ENCODE measurements at places on chromosomes 4 and X.

GRCh38 chr4:77920371-77920770, 57.7 kb downstream of the MRPL1 start:
- no peak for DNase-seq

DNA sequence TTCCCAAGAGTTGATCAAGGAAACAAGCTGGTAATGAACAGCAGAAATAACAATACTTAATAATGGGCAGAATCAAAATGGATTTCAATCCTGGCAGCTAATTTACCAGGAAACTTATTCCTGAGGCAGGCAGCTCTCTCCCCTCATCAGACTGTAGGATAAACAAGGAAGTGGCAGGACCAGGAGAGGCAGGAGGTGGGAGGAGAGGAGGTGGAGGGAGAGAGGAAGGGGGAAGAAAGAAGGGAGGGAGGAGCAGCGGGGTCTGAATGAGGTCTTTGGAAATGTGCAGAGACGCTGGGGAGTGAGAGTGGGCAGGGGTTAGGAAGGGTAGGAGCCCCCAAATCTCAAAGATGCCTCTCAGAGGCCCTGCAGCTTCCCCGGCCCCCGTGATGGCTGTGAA, 231.5 kb downstream of the BCOR start:
- no peak for DNase-seq

GRCh38 chr4:13876940-13877339, 249.4 kb upstream of the BOD1L1 start:
- no peak for DNase-seq

DNA sequence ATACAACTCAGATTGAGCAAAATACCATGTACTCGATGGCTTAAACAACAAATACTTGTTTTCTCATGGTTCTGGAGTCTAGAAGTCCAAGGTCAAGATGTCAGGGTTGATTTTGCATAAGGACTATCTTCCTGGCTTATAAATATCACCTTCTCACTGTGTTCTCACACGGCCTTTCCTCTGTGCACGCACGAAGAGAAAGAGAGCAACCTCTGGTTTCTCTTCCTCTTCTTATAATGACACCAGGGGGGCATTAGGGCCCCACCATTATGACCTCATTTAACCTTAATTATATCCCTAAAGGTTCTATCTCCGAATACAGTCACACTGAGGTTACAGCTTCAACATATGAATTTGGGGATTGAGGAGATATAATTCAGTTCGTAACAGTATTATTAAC, 504.0 kb downstream of the MAGEE1 start:
- DNase-seq = no peak

DNA sequence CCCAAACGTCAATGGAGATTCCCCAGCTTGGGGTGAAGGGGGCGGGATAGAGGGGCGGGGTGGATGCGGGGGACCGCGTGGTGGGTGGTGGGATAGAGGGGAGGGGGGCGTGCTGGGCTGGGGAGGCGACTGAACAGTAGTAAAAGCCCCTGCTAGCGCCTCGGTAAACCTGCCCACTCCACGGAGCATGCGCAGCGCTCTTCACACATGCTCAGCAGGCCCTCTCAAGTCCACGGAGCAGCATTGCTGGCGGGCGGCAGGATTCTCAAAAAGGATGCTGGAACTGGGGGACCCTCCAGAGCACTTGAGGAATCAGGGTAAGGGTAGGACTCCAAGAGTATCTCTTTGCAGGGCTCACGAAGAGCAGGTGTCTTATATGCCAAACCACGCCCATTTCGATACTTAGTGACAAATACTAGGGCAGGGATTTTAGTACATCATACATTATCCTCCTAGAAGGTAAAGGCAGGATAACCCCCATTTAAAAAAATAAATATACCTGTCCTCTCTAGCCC, 378 bp upstream of the RPS6KA6 start:
- no peak for DNase-seq

GRCh38 chr4:53962516-53963225, 101.7 kb downstream of the CHIC2 start:
- no peak for DNase-seq

- no peak for DNase-seq
Observed at GRCh38 chrX:64885850-64886249, 90.4 kb downstream of the ZC4H2 start.

- DNase-seq = no peak
Observed at GRCh38 chr4:75683482-75684155, 10.4 kb upstream of the G3BP2 start.

- DNase-seq = no peak
Observed at GRCh38 chr4:24226667-24227066, 336.8 kb upstream of the PPARGC1A start.

- DNase-seq = no peak
Observed at GRCh38 chr4:180363815-180364214, 1879.4 kb upstream of the TENM3 start.

GRCh38 chr4:104490096-104490769, 4.5 kb downstream of the CXXC4 start:
- DNase-seq = peak; percentile 59

GRCh38 chrX:129577473-129577872, 37.4 kb downstream of the OCRL start:
- no peak for DNase-seq

DNA sequence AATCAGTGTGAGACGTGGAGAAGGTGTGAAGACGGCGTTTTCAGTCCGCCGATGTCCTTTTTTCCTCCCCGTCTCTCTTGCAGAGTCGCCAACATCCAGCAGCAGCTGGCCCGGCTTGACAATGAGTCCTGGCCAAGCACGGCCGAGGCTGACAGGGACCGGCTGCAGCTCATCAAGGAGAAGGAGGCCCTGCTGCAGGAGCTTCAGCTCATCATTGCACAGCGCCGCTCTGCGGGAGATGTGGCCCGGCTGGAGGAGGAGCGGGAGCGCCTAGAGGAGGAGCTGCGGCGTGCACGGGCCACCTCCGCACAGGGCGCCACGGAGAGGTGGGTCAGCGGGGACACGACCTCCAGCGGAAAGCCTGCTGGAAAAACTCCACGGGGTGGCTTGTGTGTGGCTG, 47.1 kb upstream of the CLCN4 start:
- DNase-seq = no peak

GRCh38 chr4:80709082-80709869, 321.2 kb upstream of the BMP3 start:
- no peak for DNase-seq

DNA sequence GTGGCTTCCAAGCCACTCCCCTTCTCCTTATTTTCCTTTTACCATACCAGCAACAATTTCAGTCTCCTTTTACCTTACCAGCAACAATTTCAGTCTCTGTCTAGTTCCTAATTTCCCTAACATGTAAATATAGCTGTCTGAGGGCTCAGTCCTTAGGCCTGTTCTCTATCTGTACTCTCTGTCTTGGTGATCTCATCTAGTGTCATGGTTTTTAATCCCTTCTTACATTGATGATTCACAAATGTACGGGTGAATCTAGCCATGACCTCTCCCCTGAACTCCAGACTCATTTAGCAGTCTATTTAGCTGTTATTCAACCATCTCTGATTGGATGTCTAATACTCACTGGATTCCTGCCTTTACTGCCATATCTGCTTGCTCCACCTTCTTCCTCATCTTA, 7.2 kb downstream of the IL15 start:
- peak; percentile 25 for DNase-seq

GRCh38 chrX:49251325-49251724, 13.2 kb downstream of the FOXP3 start:
- DNase-seq = no peak

DNA sequence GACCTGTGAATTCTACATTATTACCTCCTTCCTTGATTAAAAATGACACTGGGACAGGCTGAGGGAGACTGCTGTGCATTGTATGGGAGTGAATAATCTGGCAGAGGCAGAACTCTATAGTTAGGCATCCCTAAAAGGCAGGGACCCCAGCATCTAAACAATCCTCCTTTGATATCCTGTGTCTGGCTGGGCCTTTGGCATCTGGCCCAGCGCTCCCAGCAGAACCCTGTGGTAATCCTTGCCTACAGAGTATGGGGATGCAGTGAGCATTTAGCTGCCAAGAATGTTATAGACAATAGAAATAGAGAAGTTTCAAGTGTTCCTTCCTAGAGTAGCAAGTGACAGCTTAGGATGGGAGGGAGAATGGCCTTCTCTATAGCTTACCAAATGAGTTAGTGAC, 38.5 kb downstream of the ZCCHC12 start:
- DNase-seq = no peak

- DNase-seq = peak; percentile 96
Observed at GRCh38 chr4:109559983-109560686, at the start of gene MCUB. Gene MCUB, plus strand, starts transcription at chr4:109560246. Its CDS starts 92 bp downstream, at chr4:109560338.

GRCh38 chr4:151315212-151315886, 10.1 kb downstream of the SH3D19 start:
- DNase-seq = no peak

DNA sequence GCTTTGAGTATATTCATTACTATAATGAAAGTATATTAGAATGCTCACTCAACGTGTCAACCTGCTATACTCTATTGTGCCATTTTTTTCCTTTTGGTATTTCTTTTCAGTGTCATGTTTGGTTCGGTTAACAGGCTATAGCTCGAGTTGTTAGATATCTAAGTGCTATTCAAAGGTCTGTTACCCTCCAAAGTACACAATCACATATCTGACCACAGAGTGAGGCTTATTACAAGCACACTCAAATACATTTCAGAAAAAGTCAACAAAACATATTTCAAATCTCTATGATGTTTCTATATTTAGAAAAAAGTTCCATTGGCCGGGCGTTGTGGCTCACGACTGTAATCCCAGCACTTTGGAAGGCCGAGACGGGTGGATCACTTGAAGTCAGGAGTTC, 32.8 kb downstream of the WNK3 start:
- no peak for DNase-seq

- DNase-seq = no peak
Observed at GRCh38 chr4:118716304-118716703, 31.1 kb downstream of the METTL14 start.

DNA sequence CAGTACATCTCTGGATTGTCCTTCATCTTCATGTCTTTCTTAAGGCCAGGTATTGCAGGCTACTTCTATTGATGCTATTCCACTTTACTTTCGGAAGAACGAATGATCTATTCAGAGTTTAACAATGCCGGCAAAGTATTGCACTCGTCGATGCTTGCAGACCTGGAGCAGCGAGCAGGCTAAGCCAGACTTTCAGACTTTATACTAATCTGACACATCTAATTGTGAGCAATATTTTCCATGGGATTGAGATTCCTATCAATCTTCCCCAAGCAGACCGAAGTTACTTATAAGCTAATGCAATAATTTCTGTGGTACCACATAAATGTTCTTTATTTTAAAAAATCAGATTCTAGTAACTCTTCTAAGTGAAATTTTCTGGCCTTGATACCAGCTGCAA, 1.6 kb downstream of the EMCN start:
- DNase-seq = no peak

DNA sequence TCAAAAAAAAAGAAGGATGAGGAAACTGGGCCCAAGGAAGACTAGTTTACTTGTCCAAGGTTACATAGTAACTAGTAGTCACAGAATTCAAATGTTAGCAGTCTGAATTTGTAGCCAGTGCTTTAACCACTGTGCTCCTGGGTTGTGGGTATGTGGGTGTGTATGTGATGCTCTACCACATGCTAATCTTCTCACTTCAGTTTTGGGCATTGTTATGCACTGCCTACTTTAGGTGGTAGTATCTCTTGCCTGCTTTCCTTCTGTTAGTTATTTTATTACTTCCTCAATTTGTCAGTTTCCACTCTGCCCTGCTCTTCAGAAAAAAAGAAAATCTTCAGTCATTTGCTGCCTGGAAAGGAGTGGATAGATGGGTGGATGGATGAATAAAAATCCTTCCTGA, 219.2 kb downstream of the RPA4 start:
- no peak for DNase-seq

- DNase-seq = no peak
Observed at GRCh38 chr4:101232074-101232776, 115.1 kb downstream of the PPP3CA start.

GRCh38 chr4:6516281-6516680, 43.9 kb upstream of the PPP2R2C start:
- no peak for DNase-seq

DNA sequence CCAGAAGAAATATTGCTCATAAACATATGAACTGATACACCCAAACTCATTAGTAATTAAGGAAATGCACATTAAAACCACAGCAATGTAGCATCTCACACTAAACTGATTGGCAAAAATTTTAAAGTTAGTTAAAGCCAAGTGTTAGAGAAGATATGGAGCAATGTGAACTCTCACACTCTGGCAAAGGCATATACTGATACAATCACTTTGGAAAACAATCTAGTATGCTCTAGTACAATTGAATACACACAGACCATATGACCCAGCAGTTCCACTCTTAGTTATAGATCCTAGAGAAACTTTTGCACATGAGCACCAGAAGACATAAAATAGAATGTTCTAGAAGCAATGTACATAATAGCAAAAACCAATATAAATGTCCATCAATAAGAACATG, 8.4 kb upstream of the AWAT1 start:
- DNase-seq = no peak

DNA sequence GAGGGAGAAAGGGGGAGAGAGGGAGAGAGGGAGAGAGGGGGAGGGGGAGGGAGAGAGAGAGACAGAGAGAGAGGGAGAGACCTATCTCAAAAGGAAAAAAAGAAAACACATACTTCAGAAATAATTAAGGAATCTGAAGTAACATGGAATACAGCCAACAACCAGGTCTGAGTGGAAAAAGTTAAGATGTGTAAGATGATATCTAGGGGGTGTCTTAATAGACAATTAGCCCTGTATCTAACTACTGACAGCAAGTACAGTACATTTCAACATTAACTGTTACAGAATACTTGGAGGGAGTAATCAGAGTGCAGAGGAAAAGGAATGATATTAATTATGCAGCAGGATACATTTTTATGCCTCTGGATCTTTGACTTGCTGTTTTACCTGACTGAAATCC, 22.4 kb downstream of the NUP54 start:
- DNase-seq = no peak

DNA sequence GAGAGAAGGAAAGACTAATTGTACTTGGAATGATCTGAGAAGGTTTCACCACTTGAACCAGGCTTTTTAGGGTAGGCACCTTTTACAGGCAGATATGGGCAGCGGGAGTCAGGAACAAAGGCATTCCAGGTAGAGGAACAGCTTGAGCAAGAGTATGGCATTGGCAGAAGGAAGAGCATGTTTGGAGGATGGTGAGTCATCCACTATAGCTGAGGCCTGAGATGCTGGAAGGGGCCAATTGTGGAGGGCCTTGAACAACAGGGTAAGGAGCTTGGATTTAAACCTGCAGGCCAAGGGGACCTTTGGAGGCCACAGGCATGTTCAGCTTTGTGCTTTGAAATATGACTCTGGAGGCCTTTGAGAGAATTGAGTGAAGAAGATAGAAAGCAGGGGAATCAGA, 32.2 kb downstream of the PFKFB1 start:
- no peak for DNase-seq

Measured in GM20000 (cell line).